ENCODE measurements at places on chromosomes 1 and 21.

GRCh38 chr1:60170709-60171108 is 97.1 kb upstream of the C1orf87 start:
- no peak for DNase-seq

DNA sequence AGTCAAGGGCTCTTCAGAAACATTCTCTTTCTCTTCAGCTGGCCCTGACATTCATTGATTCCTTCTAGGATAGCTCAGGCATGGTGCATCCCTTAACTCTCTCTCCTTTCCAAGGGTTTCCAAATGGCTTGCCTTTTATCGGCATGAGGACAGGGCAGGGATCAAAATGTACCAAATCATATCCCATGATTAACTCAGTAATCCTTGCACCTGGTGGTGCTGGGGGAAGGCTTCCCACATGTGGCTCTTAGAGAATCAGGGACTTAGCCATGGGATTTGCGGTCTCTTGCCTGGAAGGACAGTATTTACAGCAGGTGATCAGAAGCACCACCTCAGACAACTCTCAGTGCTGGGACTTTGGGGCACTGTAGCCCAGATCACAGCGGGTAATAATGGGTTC is 46.2 kb upstream of the EDEM3 start:
- DNase-seq: no peak

DNA sequence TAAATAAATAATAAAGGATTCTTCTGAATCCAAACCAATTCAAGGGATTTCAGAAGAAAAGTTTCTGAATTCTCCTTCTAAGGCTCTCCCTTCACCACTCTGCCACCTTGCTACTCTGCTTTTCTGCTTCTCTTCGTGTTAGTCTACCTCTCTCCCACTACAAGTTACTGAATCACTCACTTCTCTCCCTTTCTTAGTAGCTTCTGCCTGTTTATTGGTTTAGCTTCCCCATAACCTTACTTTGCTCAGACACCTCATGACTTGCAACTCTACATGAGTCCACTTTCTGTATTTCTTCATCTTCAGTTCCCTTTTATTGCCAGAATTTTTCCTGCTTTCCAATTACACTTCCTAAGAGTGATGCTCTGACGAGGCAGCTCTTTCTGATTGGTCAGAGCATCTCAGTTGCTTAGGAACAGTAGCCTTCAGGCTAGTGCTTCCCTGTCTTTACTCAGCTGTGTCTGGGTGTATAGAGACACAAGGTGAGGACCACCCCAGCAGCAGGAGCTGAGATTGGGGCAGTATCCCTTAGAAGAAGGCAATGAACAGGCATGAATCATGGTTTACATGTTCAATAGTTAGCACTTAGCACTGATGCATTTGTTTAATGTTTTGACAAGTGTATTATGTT is 144.6 kb downstream of the SLC30A10 start:
- no peak for DNase-seq

DNA sequence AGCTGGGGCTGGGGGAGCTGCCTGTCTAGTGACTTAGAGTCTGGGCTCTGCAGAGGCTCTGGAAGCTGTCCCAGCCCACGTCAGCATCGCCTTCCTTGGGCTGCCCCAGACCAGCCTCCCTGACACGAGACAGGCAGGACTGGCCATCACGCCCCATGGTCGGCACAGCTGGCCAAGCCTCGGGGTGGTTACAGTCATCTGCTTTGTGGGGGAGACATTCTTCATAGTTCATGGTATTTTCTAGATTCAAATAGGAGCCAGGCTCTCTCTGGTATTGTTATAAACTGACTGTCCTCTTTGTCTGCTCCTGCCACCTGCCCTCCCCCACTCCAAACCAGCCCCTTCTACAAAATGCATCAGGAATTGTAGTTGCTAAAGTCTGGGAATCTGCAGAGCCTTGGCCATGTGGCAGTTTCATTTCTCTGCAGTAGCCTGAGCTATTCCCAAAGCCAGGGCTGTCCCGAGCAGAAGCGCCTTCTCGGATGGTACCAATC is 29.4 kb downstream of the OLFML2B start:
- DNase-seq: no peak

GRCh38 chr1:159881622-159882526 is 18.1 kb downstream of the CFAP45 start:
- peak; percentile 64 for DNase-seq

- peak; percentile 25 for DNase-seq
These were observed 556.4 kb downstream of the KIF26B start for GRCh38 chr1:245710961-245711903.
